ENCODE measurements at places on chromosomes 3 and 15.

- peak; percentile 15 for DNase-seq
Measured at GRCh38 chr3:10928961-10929471, 63.5 kb upstream of the SLC6A1 start.

DNA sequence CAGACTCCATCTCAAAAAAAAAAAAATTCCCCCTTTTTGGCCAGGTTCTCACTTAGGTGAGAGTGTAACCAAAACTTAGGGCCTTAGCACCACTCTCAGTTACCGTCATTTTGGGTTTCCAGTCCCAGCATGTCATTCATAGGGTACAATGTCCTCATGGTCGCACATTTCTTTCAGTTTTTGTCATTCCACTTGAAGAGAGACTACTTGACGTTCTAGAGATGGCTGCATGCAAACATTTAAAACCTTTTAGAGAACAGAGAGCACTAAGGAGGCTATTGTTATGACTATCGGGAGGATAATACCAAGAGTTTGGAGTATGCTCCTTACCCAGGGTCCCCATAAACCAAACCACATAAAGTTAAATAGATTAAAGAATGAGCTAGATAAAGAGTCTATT is 37.9 kb upstream of the THUMPD3 start:
- no peak for DNase-seq

DNA sequence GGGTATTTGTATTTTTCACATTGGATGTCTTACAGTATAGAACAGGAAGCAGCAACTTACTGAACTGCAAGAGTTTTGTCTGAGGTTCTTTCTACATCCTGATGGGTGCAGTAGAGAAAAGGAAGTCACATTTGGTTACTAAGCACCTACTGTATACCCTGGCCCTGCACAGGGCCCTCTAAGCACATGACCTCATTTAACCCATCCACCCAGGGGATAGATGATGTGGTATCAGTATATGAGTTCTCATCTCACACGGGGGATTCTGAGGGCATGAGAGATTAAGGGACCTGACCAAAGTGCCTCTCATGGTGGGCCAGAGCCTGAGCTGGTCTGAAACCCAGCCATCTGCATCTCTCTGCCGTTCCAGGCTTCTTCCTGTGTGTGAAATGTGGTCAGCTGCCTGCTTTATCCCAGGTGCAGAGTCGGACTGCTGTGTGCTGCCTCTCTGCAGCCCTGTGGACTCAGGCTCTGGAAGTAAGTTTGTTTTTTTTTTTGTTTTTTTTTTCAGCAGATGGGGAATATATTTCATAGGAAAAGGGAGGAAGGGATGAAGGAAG is 17.9 kb downstream of the SLC6A11 start:
- no peak for DNase-seq

DNA sequence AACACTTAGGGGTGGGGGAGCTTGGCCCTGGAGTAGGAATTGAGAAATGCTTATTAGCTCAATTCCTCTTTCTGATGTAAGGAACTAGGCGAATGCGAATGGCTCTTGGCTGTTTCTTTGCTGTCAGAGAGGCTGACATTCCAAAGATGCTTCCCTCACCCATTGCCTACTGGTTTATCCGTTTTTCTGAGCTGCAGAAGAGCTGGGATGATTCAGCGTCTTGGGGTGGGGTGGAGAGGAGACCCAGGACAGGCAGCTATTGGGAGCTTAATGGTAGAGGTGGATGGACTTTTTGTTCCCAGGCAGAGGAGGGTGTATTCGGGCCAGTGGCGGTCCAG is 9.8 kb downstream of the PLEKHO2 start:
- DNase-seq, result peak; percentile 47

DNA sequence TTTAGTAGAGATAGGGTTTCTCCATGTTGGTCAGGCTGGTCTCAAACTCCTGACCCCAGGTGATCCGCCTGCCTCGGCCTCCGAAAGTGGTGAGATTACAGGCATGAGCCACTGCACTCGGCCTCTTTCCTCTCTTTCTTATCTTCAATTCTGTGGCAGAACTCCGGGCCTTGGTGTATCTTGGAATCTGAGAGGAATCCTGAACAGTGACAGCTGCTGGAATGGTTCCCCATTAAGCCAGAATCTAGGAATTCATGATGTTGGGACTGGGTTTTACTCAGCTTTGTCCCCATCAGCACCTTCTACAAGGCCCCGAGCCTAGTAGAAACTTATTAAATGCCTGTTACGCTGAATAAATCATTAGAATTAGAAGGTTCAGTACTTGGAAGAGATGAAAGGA is 81.4 kb downstream of the GPR156 start:
- no peak for DNase-seq

DNA sequence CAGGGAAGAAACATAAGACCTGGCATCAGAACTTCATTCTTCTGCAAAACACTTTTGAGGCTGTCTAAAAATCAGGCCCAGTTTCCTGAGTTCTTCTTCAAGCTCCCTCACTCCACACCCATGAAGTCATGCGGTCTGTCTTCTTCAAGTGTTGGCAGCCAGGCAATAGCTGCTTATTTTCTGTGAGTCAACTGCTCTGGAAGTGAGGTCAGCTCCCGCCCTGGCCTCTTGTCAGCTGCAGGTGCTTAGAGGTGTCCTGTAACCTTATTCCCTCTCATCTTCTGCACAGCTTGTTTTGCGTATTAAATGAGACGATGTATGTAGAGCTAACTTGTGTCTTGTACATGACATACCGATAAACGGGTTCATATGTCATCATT is 226.1 kb downstream of the ADAMTS17 start:
- peak; percentile 44 for DNase-seq

DNA sequence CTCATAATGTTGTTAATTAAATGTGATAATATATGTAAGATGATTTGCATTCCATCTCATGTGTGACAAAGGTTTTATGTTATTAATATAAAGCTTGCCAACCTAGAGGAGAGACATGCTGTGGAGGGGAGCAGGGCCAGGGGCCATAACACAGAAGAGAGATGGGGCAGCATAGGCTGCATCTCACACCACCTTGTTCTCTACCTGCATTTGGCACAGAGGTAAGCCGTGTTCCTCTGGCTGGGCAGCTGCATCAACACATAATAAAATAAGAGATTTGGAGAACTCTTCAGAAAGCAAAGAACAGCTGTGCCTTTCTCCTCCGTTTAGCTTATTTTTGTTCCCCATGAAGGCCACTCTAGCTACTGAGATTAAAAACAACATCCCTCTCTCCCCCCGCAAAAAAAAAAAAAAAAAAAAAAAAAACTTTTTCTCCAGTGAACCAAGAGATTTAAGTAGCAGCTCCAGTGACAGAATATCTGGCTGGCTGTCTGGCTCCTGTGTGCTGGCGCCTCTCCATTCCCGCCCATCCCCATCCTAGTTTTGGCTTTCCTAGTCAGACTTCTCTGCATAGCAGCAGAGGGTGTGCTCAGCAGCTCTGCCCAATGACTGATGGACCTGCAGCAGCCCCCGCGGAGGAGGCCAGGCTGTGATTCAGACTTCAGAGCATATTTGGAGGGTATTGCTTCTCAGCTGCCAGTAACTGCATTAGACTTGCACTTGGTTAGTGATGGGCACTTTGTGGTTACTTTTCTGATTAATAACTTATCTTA is 52.2 kb upstream of the STXBP5L start:
- peak; percentile 53 for DNase-seq

- no peak for DNase-seq
Measured at GRCh38 chr3:36890261-36890660, 54.6 kb downstream of the TRANK1 start.

DNA sequence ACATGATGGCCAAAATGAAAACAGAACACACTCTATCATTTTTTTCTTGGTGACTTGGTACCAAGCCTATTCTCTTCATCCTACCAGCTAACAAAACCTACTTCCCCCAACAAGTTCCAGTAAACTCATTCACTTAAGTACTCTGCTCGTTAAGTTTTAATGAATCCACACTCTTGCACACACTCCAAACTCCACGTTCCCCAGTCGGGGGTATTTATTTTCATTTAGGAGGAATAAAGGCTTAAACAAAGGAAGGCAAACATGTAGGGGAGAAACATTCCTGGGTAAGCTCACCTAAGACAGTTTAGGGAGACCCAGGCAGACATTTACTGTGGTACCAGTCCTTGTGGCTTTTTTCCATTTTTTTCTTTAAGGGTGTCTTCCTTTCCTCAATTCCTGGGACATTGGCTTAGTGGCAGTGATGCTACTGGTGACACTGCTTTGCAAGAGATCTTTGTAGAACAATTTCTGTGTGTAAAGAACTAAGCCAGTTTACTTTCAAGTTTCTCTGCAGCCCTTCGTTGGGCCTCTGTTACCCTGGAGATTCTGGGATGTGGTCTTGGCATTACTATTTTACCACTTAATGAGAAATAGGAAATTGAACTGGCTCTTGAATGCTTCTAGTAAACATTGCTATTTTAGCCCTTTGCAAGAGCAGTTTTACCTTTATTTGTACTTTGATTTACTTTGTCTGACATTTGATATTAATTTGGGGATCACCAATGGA is 117.3 kb upstream of the C15orf61 start:
- DNase-seq, result no peak

GRCh38 chr3:37228749-37229148 is 54.4 kb upstream of the LRRFIP2 start:
- no peak for DNase-seq

DNA sequence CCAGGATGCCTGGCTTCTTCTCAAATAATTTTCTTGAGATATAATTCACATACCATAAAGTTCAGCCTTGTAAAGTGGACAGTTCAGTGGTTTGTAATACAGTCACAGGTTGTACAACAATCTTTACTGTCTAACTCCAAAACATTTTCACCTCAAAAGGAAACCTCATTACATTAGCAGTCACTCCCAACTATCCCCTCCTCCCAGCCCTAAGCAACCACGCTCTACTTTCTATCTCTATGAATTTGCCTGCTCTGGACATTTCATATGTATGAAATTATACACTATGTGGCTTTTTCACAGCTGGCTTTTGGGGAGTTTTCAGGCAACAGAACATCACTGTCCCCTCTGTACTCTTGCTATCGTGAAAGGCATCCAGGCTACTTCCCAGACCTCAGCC is 17.5 kb downstream of the TGM5 start:
- DNase-seq, result no peak

GRCh38 chr3:11290743-11291680 is 18.8 kb downstream of the ATG7 start:
- no peak for DNase-seq

- peak; percentile 87 for DNase-seq
Measured at GRCh38 chr3:186772701-186773417, 10.5 kb upstream of the EIF4A2 start.

DNA sequence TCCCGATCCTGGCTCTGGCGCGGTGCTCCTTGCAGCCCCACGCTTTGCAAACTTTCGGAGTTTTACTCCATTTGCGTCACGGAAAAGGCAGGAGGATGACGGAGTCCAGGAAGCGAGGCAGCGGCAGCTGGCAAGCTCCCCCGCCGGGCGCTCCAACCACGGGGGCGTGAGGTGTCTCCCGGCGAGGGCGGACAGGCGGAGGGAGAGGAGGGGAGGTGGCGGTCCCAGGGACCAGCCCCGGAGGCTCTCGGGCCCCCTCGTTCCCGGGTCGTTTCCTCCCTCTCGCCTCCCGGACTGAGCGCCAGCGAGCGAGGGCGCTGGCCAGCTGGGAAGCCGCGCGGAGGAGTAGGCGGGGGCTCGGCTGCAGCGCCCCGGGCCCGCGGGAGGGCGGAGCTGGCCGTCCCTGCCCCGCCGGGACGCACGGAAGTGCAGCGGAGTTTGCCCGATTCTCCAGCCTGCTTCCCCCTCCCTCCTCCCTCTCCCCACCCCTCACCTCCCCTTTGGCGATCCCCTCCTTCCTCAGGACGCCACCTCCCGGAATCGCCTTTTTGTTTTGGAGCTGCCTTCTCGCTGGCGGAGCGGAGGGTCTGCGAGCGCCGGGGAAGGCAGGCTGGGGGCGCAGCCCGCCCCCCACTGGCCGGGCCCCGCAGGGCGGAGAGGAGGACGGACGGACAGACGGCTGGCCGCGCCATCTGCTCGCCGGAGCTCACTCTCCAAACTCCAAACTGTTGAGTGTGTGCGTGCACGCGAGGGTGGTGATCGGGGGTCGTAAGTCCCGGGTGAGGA is at the start of gene SNX33:
Gene SNX33 (plus strand): TSS at position 543 of the 786 bp plus-strand sequence. CDS start 1,191 bp downstream, outside the sequence.
- peak; percentile 94 for DNase-seq

- DNase-seq, result no peak
Measured at GRCh38 chr3:32482693-32483092, 20.0 kb downstream of the CMTM6 start.

DNA sequence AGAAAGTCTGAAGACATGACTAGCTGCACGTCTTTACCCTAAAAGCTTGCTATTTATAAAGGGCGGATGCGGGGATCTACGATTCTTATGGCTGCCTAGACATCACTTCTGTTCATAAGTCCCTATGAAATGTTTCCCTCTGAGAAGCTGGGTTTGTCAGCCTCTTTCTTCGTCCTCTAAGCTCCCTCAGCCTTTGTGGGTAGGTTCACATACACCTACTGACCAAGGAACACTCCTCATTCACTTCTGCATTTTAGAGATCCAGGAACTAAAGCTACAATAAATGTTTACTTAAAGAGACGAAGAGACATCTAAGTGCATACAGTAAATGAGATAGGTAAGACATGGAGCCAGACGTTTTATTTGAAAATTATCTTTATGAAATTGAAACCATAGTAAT is 16.7 kb upstream of the RAMAC start:
- no peak for DNase-seq

DNA sequence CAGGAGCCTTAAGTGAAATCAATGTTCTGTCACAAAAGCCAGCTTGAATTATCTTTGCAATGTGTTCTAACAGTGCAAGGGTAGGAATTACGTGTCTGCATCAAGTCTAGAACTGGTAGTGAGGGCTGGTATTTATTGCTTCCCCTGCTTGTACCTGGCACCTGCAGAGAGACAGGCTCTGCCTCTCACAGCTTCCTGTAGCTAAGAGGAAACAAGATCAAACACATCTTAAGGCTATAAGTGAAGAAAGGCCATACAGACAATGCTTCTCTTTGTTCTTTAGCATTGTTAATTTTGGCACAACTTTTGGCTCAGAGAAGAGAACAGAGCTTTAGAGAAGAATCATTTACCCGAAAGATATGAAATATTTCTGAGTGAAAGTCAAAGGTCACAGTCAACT is 479.9 kb downstream of the GRM7 start:
- DNase-seq, result no peak

GRCh38 chr3:158713094-158713499 is 19.2 kb downstream of the RARRES1 start:
- DNase-seq, result peak; percentile 83

DNA sequence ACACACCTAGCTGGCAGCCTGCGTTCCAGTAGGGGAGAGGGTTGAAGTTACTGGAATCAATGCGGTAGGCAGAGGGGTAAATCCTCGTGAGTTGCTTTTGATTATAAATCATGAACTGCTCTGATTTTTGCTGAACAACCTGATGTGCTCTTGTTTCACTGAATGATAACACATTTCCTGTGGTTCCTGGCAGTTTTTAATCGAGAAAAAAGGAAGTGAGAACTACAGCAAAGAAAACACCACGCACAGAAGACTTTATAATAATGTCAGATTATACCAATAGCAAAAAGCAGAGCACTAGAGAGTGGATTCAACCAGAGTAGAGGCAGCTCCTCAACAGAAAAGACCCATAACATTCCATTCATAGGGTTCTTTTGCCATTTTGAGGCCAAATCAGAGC is 200.8 kb upstream of the STRIT1 start:
- no peak for DNase-seq

- DNase-seq, result peak; percentile 18
Measured at GRCh38 chr3:116776880-116777785, 67.6 kb downstream of the TUSC7 start.
